NCI-H2029 (cell line): ENCODE measurements at places on chromosomes 4 and X.
A peak's percentile ranks its signal among the peaks of the same experiment; 100 is the strongest.

DNA sequence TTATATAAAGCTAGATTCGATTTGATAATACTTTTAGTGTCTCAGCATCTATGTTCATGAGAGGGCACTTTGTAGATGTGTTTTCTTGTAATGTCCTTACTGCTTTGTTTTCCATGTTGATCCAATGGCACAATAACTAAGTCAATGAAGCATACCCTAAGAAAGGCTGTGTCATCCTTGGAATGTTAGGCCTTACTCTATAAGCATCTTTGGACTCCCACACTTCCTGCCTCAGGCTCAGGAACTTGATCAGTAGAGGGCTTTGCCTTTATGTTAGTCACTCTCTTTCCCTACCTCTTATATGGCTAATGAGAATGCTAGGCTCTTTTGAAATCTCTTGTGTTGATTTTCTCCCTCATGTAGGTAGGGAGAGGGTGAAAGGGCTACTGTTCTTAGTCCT lies 33.2 kb upstream of the EDA2R start:
- no peak for DNase-seq

DNA sequence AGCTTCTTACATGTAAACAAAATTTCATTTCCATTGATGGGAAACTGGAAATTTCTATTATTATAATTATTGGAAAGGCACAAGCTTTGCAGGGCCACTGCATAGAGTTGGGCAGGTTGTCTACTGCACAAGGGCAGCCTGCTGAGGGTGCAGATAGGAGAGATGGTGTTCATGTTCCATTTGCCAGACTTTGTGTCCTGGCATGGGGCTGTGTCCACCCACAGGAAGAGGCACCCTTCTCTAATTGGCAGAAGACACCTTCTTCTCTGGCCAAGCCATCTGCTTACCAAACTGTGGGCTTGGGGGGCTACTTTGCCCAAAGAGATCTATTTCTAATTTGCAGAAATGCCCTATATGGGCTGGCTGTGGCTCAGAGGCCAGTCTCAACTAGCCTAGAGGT lies 140.7 kb downstream of the GATB start:
- DNase-seq, result no peak

DNA sequence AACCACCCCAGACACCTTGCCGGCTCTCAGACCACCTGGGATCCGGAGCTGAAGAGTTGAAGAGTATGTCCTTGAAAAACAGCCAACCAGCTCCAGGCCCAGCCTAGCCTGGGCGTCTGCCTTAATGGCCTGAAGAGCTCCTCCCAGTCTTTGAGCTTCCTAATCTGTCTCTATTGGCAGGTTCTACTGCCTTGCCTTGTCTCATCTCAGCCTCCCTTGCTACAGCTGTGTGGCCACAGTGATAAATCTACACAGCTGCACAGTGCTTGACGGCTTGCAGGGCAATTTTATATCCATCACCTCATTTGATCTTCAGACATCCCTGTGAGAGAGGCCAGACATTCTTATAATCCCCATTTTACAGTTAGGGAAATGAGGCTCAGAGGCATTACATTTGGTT lies 19.9 kb downstream of the AWAT2 start:
- no peak for DNase-seq

DNA sequence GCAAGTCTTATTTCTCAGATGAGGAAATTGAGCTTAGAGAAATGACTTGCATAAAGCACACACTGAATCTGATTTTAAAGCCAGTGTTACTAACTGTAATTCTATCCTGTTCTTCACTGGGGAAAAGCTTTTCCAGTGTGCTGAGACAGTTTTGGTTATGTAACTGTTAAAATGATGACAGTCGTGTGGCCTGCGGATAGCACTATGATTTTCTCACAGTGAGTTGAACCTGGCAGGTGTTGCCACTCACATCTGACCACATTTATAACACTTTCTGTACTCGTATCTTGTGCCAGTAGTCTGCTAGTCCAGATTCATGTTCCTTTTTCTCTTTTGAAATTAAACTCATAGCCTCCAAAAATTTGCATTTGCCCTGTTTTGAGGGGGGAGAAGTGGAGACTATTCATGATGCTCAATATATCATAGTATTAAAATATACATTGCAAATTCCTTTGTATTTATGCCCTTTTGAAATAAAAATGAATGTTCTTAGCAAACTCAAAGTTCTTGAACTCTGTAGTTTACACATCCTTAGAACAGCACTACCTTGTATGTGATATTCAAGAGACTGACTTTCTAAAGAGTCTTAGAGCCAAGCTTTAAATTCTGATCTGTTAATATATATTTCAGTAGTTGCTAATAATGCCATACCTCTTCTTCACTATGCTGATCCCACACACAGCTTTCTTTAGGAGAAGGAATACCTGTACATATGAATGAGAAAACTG lies 132.3 kb downstream of the PDLIM5 start:
- DNase-seq, result no peak

DNA sequence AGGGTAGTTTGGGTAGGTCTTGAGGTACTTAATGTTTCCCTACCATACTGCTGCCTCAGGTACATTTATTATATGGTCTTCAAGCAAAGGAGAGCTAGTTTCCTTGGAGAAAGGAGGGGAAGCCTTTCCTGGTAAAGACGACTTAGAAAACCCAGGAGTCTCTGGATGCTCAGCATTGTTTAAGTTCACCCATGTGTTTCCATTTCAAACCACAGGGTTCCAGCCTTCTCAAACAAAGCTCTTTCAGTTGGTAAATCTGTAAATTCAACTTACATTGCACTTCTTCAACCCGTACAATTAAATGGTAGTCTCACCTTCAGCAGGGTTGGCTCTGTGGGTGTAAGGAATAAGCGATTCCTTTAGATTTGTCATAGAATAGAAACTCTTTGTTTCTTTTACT lies 111.9 kb upstream of the UNC5C start:
- DNase-seq, result no peak

DNA sequence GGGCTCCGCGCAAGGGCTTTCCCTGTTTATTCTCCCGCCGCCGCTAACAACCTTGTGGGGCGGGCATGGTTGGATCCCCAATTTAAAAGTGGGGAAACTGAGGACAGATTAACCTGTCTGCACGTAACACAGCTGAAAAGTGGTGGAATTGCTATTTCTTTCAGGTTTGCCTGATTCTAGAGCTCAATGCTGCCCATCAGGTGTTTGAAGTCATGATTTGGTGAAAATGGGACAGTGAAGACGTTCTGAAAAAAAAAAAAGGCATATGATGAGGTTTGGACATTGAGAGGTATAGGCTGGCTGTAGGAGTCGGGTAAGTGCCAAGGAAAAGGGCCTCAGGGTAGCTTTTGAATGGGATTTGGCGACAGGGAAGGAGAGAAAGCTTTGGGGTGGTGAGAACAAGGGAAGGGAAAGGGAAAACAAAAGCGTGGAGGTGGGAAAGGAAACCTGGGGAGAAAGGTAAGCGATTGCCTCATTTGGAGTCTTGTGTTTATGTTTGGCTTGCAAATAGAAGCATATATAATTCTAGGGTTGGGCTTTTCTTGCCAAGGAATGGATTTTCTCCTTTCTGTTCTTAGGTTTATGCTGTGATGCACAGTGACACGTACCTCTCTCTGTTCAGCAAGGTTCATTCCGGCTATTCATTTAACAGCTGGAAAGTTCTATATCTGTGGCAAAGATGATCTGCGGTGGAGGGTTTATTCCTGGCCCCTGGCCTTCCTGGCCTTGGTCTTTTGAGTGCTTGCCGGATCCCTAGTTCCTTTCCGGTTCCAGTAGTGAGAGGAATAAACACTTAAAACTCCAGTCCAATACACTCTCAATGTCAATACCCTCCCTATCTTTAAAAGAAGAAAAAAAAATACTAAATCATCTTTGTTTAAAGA lies 2.4 kb upstream of the STIM2 start:
- peak; percentile 40 for DNase-seq

DNA sequence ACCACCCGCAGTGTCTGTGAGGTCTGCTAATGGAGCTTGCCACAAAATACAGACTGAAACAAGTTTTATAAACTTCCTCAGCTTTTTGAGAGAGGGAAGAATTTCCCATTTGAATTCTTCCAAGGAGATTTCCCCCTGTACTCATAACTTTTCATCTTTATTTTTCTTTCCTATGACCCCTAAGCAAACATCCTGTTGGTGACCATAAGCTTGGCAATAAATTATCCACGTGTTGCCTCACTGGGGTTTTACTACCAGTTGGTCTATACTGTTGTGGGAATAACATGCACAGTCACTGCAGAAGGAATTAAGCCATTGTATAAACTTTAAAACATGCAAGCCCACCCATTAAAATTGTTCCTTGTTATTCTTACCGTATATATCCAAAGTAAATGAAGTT lies 86.2 kb downstream of the SLC39A8 start:
- DNase-seq, result no peak

GRCh38 chr4:144208074-144208473 lies 67.6 kb upstream of the GYPA start:
- no peak for DNase-seq

DNA sequence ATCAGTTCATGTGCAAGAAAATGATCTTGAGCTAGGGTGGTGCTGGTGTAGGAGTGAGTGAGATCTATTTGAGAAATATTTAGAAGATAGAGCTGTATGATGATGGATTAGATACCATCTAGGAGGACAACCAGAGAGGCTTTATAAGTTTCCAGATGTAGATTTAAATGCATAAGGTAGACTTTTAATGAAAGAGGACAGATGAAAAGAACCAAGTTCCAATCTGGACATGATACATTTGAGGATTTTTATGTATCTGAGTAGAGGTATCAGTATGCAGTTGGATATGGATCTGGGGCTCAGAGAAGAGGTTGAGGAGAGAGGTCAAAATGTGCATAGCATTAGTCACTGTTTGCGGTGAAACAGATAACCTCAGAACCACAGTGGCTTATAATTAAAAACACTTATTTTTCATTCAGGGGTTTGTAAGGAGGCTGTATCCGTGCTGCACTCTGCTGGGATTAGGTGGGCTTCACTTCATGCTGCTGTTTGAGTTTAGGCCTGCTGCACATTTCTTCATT lies 348.7 kb downstream of the BMPR1B start:
- DNase-seq, result no peak

- no peak for DNase-seq
These were observed 75.8 kb downstream of the PPP3CA start for GRCh38 chr4:101271516-101271915.

DNA sequence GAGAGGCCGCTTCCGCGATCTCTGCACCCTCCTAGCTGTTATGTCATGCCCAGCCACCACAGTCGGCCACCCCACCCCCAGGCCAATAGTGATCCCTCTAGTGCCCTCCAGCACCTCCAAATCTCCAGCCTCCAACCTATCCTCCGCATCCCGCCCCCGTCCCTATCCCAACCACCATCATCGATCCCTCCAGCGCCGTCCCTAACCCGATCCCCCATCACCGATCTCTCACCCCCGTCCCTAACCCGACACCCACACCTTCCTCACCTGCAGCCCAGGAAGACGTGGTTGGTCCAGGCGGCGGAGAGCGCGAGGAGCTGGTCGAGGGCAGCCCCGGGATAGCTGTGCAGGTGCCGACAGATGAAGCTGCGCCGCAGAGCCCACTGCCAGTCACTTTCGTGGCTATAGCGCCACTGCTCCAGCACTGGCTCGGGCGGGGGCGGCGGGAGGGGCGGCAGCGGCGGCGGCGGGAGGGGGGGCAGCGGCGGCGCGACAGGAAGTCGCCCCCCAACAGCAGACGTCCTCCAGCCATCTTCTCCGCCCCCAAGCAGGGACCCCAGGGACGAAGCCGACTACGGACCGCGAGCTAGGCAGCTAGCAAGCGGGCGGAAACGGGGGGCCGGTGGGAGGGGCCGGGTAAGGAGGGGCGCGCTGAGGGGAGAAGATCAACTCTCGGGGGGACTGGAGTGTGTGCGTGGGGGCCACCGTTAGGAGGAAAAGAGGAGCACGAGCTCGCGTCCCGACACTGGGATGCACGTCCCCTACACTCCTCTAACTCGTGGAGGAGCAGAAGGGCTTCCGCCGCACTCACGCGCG lies 552 bp downstream of the NKRF start:
- no peak for DNase-seq

DNA sequence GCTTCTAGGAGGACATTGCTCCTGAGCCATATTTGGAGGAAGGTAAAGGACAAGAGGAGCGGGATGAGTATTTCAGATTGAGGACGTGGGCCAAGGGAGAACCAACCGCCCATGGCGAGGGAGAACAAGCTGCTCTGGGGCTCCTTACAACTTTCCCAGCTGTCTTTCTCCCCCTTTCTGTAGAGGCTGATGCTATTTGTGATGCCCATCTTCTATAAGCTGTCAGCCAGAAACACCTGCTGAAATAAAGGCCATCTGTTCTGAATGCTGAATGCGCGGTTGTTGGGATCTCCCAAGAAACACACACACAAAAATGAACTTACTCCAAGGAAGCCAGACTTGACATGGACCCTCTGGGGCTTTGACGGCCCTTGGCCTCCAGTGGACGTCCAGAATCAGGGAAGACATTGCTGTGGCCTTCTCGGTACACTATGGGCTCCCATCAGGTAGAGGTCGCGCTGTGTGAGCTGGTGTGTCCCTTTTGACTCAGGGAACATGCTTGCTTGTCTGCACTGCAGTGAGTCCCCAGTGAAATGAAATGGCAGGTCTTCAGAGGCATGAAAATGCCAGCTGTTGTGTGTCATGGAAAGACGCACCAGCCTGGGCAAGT lies 30.9 kb downstream of the RWDD4 start:
- no peak for DNase-seq

DNA sequence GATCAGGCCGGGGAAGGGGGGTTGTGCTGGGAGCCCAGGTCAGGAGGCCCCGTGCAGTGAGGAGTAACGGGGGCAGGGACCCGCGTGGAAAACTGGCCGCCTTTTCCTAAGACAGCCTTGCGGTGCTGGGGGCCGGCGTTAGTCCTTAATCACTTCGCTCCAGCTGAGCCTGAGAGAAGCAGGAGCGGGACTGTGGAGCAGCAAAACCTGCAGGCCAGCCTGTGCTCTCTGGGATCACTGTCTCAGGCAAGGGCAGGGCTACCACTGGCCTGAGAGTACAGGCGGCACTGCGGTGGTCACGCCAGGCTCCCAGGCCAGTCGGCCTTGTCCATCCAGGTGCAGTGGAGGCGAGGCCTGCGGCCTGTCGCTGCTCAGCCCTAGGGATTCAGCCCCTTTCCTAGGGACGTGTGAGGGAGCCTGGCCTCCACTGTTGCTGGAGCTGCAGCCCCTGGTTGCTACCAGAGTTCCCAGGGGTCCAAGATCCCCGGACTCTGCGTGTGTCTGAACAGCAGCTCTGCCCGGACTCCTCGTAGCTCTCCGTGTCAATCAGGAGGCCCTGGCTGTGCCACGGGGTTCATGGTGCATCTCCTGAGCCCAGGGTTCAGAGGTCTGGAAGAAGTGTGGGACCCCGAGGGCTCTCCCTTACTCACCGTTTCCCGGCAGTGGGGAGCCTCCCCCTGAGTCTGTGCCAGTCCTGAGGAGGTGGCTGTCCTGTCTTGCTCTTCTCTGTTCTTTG lies 2141.7 kb upstream of the TENM3 start:
- no peak for DNase-seq
